GM12892 (cell line): ENCODE measurements at places on chromosomes 4 and X.

- no peak for DNase-seq
Observed at GRCh38 chr4:7007944-7008343, 35.2 kb upstream of the TADA2B start.

DNA sequence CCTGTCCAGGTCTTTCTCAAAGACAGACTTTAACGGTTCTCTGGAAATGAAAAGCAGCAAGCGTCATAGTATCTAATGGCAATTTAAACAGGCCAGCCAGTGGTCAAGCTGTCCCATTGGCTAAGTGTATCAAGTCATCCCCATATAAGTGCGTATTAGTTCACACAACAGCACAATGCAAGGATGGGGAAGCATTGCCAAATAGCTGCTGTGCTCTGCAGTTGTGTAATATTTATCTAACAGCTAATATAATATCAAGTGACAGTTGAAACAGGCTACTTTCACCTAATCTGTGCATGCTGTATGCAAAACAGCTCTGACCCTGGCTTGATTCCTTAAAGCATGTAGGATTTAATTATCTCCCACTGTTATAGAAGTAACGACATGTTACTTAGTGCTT lies 134.8 kb upstream of the PPARGC1A start:
- DNase-seq, result no peak

DNA sequence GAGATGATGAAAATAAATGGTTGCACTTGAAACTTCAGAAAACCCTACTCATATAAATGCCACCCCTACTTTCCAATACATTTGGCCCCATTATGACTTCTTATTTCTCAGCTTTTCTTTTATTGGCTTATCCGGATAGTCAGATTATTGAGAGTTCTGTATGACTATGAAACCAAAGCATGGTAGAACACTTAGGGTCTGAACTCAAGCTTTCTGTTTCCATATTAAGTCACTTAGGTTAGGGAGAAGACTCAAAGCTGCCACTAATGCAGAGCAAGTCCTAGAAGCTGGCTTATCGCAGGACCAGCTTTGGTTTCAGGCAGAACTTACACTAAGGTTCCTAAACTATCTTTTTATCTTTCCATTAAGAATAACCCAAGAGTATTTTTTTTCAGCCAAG lies 229.9 kb upstream of the CPEB2 start:
- no peak for DNase-seq

- no peak for DNase-seq
Observed at GRCh38 chr4:137685357-137685756, 153.1 kb upstream of the PCDH18 start.

DNA sequence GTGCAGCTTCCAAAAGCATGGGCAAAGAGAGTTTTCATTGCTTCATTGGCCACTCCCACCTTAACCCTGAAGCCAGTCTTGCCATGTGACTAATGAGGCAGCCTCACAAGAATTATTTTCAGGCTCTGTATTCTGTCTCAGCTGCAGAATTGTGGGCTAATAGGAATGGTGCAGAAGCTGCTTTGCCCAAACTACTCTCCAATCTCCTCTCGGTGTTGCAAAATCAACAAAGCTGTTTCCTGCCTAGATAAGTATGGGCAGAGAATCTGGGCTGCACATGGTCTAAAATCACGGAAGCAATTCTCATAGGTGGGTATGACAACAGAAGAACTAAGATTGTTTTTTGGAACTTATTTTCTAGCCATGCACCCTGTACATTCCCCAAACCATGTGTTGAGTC lies 31.4 kb downstream of the PPP1R2C start:
- no peak for DNase-seq

- no peak for DNase-seq
Observed at GRCh38 chr4:139846766-139847165, 181.1 kb downstream of the MGST2 start.

GRCh38 chr4:148056879-148057278 lies 325.0 kb downstream of the ARHGAP10 start:
- no peak for DNase-seq

DNA sequence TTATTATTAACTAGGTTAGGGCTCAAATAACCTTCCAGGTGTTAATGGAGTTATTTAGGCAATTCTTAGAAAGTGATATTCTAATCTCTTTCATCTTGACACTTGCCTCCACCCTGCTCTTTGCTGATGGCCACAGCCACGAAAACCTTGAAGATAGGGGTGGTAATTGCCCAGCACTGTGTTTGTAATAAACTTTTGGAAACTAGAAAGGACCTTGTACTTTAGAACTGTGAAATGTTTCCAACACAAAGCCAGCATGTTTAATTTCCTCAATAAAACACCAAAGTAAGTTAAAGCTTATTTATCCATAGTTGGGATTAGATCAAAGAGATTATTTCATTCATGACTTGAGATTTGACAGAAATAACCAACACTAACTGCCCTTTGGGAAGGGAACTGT lies 78.3 kb downstream of the MAOA start:
- no peak for DNase-seq

GRCh38 chrX:70553516-70553915 lies 108.9 kb downstream of the DLG3 start:
- DNase-seq, result no peak

GRCh38 chr4:90080116-90080515 lies 47.1 kb upstream of the CCSER1 start:
- DNase-seq, result no peak

DNA sequence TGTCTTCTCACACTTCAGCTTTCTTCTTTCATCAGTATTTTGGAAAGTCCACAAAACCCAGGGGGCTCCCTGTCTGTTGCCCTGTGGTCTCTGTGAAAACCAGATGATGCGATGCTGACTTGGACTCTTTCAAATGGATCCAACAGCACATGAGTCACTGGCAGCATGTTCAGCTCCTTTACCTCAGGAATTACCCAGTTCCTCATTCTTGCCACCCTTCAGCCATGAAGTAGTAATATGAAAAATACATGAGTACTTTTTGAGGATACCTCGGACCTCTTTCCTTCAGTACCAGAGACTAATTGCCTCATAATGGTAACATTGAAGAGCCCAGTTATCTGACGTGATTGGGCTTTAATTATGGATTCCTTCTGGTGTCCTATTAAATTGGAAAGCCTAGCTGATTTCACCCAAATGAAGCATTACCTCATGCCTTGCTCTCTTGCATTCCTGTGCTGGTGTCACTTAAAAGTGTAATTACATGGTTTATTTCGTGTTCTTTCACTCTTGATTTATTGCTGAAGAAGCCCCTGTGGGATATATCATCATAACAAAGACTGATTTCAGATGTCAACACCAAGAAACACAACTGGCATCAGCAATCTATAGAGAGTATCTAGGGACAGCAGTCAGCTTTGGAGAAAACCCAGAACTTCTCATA lies 63.4 kb downstream of the NFKB1 start:
- no peak for DNase-seq

DNA sequence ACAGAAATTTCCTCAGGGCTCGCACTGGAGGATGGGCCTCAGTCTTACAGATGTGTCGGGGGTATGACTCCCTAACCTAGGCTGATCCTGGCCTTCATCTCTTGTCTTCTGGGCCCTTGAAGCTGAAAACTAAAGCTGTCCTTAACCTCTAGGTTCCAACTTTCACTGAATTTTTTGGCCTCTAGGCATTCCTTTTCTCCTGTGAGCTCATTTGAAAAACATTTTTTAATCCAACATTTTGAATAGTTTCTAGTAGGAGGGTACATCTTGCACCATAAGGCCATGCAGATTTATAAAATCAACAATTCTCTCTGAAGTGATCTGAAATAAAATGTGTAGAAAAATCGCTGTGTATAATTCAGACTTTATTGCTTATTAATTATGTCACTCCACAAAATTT lies 19.7 kb downstream of the RWDD4 start:
- no peak for DNase-seq

GRCh38 chr4:146243141-146243882 lies 29.0 kb downstream of the REELD1 start:
- peak; percentile 73 for DNase-seq

DNA sequence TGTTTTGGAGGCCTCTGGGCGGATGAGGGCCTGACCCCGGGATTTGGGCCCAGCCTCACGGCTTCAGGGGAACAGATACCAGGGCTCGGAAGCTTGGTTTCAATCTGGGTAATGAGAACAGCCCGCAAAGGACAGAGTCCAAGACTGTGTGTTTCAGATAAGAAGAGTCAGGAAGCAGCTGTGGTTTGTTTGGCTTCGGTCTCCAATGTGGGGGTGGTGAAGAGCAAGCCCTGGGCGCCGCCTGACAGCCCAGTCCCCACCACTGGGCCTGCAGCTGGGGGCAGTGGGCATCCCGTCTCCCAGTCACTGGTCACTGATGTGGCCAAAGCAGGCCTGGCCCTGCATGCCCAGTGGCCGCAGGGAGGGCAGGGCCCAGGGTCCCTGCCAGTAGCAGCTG lies 9.1 kb downstream of the WFS1 start:
- DNase-seq, result peak; percentile 78

- no peak for DNase-seq
Observed at GRCh38 chr4:115272185-115272584, 158.8 kb upstream of the NDST4 start.

DNA sequence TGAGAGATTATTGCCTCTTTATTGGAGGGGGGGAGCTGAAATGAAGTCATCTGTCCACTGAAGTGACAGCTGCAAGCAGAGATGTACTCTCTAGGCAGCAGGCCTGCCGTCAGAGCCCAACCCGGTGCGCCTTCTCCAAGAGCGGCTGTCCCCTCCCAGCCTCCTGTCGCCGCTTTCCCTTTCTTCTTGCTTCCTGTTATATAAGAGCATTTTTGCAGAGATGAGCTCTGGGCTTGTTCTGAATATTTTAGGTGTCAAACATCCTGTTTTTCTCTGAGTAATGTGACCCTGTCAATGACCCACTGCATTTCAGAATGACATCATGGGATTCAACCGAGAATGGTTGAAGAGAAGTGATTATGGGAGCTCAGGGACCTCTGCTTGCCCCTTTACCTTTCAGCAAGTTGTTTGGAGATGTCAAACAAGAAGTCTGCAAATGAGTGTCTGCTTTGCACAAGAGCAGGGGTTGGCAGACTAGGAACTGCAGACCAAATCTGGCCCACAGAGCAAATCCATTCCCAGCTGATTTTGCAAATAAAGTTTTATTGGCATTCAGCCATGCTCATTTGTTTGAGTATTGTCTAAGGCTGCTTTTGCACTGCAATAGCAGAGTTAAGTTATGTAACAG lies 79.9 kb downstream of the SLC9A6 start:
- no peak for DNase-seq

DNA sequence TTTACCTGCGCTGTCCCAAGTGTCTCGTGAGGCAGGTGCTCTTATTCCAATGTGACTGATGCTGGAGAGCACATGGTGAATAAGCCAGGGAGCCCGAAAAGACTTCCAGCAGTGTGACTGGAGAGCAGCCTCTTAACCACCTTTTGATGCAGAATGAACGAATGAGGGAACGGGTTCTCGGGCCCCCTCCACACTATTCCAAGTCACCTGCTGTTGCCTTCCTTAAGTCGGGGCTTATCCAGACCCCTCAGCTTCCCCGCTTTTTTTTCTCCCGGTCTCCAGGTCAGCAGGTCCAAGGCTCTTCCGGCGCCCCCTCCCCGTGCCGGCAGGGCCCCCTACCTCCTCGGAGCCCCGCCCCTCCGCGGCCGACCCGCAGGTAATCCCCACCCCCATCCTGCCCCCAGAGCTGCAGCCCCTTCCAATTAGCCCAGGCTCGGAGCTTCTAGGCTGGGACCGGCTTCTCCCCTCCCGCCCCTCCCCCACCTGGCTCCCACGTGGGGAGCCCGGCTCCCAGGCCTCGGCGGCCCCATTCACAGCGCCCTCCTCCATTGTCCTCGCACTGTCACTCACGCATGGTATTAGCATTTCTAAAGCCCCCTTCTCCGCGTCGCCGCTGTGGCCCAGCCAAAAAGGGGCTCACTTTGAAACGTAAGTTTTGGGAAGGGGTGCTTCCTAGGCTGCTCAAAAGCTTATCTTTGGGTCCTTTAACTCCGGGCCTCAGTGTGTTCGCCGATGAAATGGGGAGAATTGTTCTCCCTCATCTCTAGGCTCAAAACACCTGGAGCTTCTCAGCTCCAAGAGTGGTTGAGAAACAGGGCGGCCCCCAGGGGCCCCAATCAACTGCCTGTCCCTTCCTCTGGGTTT lies 56.2 kb upstream of the PJA1 start:
- no peak for DNase-seq

DNA sequence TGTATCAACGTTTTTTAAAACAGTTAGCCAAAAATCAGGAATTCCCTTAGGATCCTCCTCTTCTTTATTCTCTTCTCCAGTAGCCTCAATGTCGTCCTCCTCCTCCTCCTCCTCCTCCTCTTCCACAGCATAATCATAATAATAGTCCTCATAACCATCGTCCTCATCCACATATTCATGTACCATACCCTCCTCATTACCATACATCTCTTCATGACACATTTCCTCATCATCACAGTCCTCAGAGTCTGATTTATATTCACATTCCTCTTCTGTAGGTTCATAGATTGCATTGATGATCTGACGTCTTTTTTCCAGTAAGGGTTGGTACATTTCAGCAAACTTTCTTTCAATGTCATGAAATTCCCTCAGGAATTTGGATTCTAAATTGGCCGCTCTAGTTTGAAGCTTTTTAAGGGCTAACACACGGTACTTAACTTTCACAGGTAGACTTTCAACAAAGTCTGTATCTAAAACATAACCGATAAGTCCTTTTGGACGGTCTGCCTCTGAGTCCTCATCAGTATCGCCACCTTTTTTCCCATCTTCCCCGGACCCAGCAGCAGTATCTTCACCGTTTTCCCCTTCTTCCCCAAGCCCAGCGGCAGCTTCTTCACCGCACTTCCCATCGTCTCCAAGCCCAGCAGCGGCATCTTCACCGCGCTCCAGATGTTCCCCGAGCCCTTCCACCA lies 771 bp downstream of the NAP1L2 start:
- no peak for DNase-seq

DNA sequence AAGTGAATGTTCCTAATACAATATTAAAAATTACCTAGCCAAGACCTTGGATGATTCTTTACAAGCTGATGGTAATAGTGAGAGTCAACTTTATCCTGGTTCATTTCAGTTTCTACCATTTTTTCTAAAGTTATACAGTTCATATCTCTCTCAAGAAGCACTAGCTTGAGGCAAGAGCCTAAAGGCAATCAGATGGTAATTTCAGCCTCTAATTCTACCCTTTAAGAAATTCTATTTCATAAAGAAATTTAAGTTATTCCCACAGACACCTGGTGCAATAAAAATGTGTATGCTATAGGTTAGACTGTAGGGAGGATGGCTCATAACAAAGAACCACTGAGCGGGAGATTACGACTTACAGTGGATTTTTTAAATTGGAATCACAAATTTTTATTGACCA lies 984.2 kb upstream of the ADGRL3 start:
- DNase-seq, result no peak

DNA sequence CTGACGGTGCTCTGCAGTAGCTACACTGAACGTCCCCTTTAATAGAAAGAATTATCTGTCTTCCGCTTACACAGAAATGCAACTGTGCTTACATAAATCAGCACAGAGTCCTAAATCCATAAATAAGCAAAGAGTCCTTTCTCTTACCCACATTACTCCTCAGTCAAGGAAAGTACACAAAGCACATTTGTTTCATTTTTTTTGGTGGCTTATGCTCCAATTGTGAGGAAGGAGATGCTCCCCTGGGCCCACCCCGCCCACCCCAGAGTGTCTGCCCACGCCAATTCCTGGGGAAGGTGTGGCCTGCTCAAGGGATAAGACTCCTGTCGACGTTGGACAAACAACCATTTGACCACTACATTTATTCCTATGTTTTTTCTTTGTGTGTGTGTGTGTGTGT lies 53.8 kb downstream of the CPLX1 start:
- DNase-seq, result no peak
